ENCODE measurements at places on chromosomes 5 and 9. TPM values are rescaled to one million over a fixed set of nuclear protein-coding genes. Genes with fewer than 3 reads are reported as not detected.

The PCDHA9 gene
- not detected for total RNA-seq

The NR5A1 gene
- not detected for total RNA-seq

The SH3TC2 gene
- 1.0 TPM for total RNA-seq

The ERAP2 gene
- total RNA-seq = 14.9 TPM

The SIT1 gene
- not detected for total RNA-seq

The ASB6 gene
- total RNA-seq = 23.5 TPM

The RANBP17 gene
- total RNA-seq = 4.7 TPM

The CD14 gene
- total RNA-seq = 0.17 TPM

The CARD9 gene
- 1.9 TPM for total RNA-seq

The CD72 gene
- total RNA-seq = 0.50 TPM

The PRXL2C gene
- 11.4 TPM for total RNA-seq

The CMBL gene
- total RNA-seq = 3.4 TPM

The FAM221B gene
- not detected for total RNA-seq

The SPATA31C1 gene
- total RNA-seq = not detected

The PHF24 gene
- total RNA-seq = 0.74 TPM

The AQP3 gene
- total RNA-seq = 2.4 TPM

The SPATA31E1 gene
- total RNA-seq = not detected

The TMC1 gene
- total RNA-seq = not detected

The GNA14 gene
- under 0.01 TPM for total RNA-seq

The FBP1 gene
- total RNA-seq = not detected

The FSTL4 gene
- not detected for total RNA-seq

The LHX3 gene
- total RNA-seq = not detected

The PGM5 gene
- total RNA-seq = 0.34 TPM

The FOXD4L4 gene
- total RNA-seq = not detected

The PCDHB13 gene
- under 0.01 TPM for total RNA-seq

The GLDC gene
- total RNA-seq = 0.34 TPM

The ADRA1B gene
- total RNA-seq = 2.4 TPM

The PCDHGB2 gene
- 0.50 TPM for total RNA-seq

The TMEM215 gene
- not detected for total RNA-seq

The KCNV2 gene
- total RNA-seq = not detected

The SLC36A3 gene
- total RNA-seq = not detected

The PPP6C gene
- 16.2 TPM for total RNA-seq

The IL13 gene
- total RNA-seq = not detected

The LPAR1 gene
- 106 TPM for total RNA-seq

The FCN2 gene
- total RNA-seq = not detected

The SLC6A18 gene
- total RNA-seq = not detected

The CERCAM gene
- total RNA-seq = 63.5 TPM

The OR2S2 gene
- total RNA-seq = not detected

The PIP5K1B gene
- not detected for total RNA-seq

The TRMT10B gene
- total RNA-seq = 2.2 TPM

The FAM151B gene
- total RNA-seq = 3.1 TPM

The SPINK1 gene
- not detected for total RNA-seq
